Heart right ventricle (tissue), 16 donors: ENCODE measurements at places on chromosomes 6 and 20. TPM values are rescaled to one million over a fixed set of nuclear protein-coding genes. Genes with fewer than 3 reads are reported as not detected.

The CPNE5 gene
- total RNA-seq: 31.3 TPM

The PLN gene
- total RNA-seq: 2,709 TPM

The TREM1 gene
- 0.79 TPM for total RNA-seq

The UNC5CL gene
- 0.33 TPM for total RNA-seq

The PHACTR1 gene
- 137 TPM for total RNA-seq

The FNDC1 gene
- 0.87 TPM for total RNA-seq

The NKAPL gene
- 5.3 TPM for total RNA-seq
